ENCODE measurements at places on chromosomes 12 and 14. TPM values are rescaled to one million over a fixed set of nuclear protein-coding genes. Genes with fewer than 3 reads are reported as not detected.

DNA sequence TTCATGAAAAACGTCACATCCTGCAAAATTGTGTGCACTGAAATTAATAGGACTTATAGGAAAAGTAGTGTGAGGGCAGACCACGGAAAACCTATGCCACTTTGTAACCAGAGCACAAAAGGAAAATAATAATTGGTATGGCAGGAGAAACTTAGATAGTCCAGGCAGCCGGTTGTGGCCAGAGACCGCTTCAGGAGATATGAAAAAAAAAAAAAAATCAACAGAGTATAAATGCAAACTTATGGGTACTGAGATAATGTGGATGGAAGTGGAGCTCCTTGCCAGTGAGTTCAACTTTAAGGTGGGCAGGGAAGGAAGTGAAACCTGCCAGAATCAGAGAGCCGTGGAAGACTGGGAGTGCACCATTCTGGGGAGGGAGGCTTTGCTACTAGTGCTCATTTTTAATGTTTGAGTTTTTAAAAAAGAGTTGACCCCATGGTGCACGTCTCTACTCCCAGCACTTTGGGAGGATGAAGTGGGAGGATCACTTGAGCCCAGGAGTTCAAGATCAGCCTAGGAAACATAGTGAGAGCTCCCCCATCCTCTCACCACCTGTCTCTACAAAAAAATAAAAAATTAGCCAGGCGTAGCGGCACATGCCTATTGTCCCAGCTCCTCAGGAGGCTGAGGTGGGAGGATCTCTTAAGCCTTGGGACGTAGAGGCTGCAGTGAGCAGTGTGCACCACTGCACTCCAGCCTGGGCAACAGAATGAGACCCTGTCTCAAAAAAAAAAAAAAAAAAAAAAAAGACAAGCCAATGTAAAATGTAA, 34.3 kb upstream of the METAP2 start:
- H3K4me1 ChIP-seq, result no peaks in the 10 kb centered on the region
- H3K4me3 ChIP-seq, result no peak overlapping the region
- no peak for DNase-seq
- H3K27me3 ChIP-seq, result peaks cover 4% of the 10 kb centered on the region

KRT86 gene
- 0.64 TPM for total RNA-seq

- H3K36me3 ChIP-seq, result no peaks in the 10 kb centered on the region
- no peak overlapping the region for H3K27ac ChIP-seq
- DNase-seq, result no peak
- H3K4me1 ChIP-seq, result no peaks in the 10 kb centered on the region
- no peaks in the 10 kb centered on the region for H3K27me3 ChIP-seq
These were observed 190.8 kb upstream of the TMEM132C start for GRCh38 chr12:128076188-128076587.

PLA2G1B gene
- not detected for total RNA-seq

HOXC4 gene
- total RNA-seq, result not detected

CHGA gene
- total RNA-seq, result not detected

- peaks cover 6% of the 10 kb centered on the region for H3K27me3 ChIP-seq
- H3K4me1 ChIP-seq, result peaks cover 3% of the 10 kb centered on the region
- DNase-seq, result peak; percentile 84
- no peak overlapping the region for H3K27ac ChIP-seq
- peak overlapping the region; percentile 32 for H3K4me3 ChIP-seq
- no peaks in the 10 kb centered on the region for H3K36me3 ChIP-seq
These were observed 118.4 kb upstream of the EVL start for GRCh38 chr14:99946652-99947489.

GRCh38 chr14:105068818-105069217, 3.6 kb upstream of the GPR132 start:
- H3K27ac ChIP-seq, result peak overlapping the region; percentile 0
- peaks cover 45% of the 10 kb centered on the region for H3K4me1 ChIP-seq
- H3K4me3 ChIP-seq, result no peak overlapping the region
- H3K27me3 ChIP-seq, result peaks cover 6% of the 10 kb centered on the region

DNA sequence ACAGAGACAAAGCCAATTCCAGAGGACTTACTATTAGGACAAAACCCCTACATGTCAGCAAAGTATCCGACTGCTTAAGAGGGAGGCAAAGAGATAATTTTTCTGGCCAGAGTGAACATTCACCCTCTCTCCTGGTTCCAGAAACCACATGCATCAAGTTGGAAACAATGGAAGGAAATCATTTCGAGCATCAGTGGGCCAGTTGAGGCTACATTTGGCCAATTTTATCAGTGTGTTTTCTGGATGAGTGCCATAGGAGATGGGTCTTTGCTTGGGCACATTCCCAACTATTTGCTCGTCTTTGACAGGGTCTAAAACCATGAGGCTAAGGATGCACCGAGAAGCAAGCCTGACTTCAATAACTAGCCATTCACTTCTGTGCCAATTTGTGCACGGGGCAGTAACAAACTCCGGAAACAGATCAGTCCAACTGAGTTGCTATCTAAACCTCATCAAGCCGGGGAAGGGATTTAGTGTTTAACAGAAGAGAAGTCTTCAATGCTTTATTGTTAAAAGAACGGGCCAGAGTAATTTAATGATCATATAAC, 17.4 kb downstream of the EGLN3 start:
- H3K4me1 ChIP-seq, result peaks cover 29% of the 10 kb centered on the region
- H3K27me3 ChIP-seq, result peaks cover 4% of the 10 kb centered on the region
- peaks cover 53% of the 10 kb centered on the region for H3K36me3 ChIP-seq
- no peak overlapping the region for H3K27ac ChIP-seq
- no peak overlapping the region for H3K4me3 ChIP-seq

- H3K27me3 ChIP-seq, result no peaks in the 10 kb centered on the region
- H3K4me3 ChIP-seq, result no peak overlapping the region
- H3K27ac ChIP-seq, result no peak overlapping the region
These were observed 95.7 kb downstream of the PPP2R5C start for GRCh38 chr14:101857226-101857625.

GRCh38 chr14:104898870-104899510, 25.7 kb upstream of the PLD4 start:
- H3K4me1 ChIP-seq, result peaks cover 3% of the 10 kb centered on the region
- no peak for DNase-seq
- H3K27ac ChIP-seq, result no peak overlapping the region
- H3K36me3 ChIP-seq, result no peaks in the 10 kb centered on the region
- peaks cover 14% of the 10 kb centered on the region for H3K27me3 ChIP-seq

DNA sequence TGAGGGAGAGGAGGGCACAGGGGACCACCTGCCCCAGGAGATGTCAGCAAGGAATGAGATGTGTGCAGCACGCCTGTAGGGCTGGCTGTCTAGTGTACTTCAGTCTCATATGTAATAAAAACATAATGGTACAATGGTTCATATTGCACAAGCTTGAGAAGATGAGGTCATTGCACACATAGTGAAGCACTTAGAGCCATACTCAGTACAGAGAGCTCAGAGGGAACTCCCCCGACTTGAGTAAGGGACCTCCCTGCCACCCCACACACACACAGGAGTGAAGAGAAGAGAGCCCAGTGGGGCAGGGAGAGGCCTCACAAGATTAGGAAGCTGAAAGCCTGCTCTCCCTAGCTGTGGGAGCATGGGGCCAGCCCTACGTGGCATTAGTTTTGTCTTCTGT, 61.5 kb downstream of the SLC6A12 start:
- H3K27me3 ChIP-seq, result no peaks in the 10 kb centered on the region
- no peaks in the 10 kb centered on the region for H3K4me1 ChIP-seq
- DNase-seq, result no peak
- H3K36me3 ChIP-seq, result no peaks in the 10 kb centered on the region
- H3K27ac ChIP-seq, result no peak overlapping the region

DNA sequence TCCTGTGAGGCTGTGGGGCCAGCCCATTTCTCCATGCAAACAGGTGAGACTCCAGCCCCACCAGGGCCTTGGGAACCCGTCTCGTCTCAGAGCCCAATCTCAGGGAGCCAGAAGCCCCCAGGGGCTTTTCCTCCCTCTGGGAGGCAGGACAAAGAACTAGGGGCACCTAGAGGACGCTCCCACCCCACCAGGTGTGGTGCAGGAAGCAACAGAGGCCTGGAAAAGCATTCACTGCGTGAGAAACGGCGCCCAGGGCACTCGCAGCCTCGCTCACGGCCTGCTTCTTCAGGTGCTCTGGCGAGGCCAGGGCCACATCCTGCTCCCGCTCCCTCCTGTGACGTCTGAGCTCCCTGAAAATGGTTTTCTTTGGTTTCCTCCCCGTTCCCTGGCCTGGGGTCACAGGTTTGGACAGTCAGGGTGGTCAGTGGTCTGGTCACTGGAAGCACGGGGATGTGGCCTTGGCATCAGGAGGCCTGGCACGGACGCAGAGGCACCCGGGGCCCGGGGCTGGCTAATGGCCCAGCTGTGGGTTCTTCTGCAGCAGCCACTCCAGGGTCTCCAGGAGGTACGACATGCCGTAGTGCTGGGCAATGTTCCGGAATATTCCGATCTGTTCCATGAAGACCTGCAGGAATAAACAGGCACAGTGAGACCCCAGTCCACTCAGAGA, 5.7 kb downstream of the P2RX2 start:
- no peaks in the 10 kb centered on the region for H3K27me3 ChIP-seq
- H3K27ac ChIP-seq, result no peak overlapping the region
- peaks cover 3% of the 10 kb centered on the region for H3K4me1 ChIP-seq
- no peak for DNase-seq
- H3K4me3 ChIP-seq, result no peak overlapping the region
- peaks cover 18% of the 10 kb centered on the region for H3K36me3 ChIP-seq

GRCh38 chr14:24816011-24816928, 182.3 kb upstream of the GZMB start:
- H3K27ac ChIP-seq, result no peak overlapping the region
- no peaks in the 10 kb centered on the region for H3K36me3 ChIP-seq
- H3K4me3 ChIP-seq, result no peak overlapping the region
- no peak for DNase-seq
- no peaks in the 10 kb centered on the region for H3K27me3 ChIP-seq

DNA sequence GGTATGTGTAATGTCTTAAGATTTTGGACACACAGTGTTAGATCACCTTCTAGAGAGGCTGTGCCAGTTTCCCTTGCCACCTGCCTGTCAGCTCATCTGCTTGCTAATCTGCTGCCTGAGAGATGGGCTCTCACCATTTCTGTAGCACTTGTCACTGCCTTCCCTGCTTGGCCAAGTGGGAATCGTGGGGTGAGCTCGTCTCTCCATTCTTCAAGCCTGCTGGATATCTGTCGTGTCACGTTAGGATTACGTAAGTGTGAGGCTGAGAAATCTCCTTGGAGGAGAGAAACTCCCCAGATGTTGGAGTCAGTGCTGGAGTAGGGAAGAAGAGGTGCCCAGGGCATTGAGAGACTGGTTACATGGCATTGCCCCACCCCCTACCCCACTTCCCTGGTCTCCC, 8.6 kb upstream of the RPH3A start:
- DNase-seq, result no peak
- H3K27ac ChIP-seq, result no peak overlapping the region
- no peaks in the 10 kb centered on the region for H3K27me3 ChIP-seq
- no peak overlapping the region for H3K4me3 ChIP-seq
- H3K4me1 ChIP-seq, result no peaks in the 10 kb centered on the region
- H3K36me3 ChIP-seq, result no peaks in the 10 kb centered on the region

DBX2 gene
- not detected for total RNA-seq

- H3K4me3 ChIP-seq, result no peak overlapping the region
- H3K27me3 ChIP-seq, result peaks cover 21% of the 10 kb centered on the region
- H3K4me1 ChIP-seq, result no peaks in the 10 kb centered on the region
- no peak overlapping the region for H3K27ac ChIP-seq
- no peaks in the 10 kb centered on the region for H3K36me3 ChIP-seq
- no peak for DNase-seq
These were observed 5.1 kb upstream of the TUNAR start for GRCh38 chr14:95871531-95871930.

OAS2 gene
- total RNA-seq, result 111 TPM

DNA sequence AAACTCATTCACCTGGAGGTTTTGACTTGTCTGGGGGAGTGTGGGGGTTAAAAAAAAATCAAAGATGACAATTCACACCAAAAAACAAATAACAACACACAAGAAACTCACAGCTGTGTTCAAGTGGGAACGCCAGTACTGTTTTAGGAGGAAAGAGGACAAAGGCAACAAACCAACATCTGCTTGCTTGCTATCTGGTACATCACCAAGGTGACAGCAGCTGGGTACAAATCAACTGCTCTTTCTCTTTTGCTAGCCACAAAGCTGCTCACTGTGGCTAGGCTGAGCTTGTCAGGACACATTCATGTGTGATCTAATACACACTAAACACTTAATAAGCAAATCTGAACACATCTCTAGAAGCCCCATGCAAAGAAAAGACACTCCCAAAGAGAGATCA, 128.0 kb upstream of the RAP1B start:
- H3K36me3 ChIP-seq, result peaks cover 11% of the 10 kb centered on the region
- peak overlapping the region; percentile 46 for H3K4me3 ChIP-seq
- DNase-seq, result peak; percentile 84
- peaks cover 34% of the 10 kb centered on the region for H3K4me1 ChIP-seq
- H3K27me3 ChIP-seq, result no peaks in the 10 kb centered on the region

- peaks cover 9% of the 10 kb centered on the region for H3K4me1 ChIP-seq
- peak; percentile 68 for DNase-seq
- no peaks in the 10 kb centered on the region for H3K36me3 ChIP-seq
- H3K4me3 ChIP-seq, result peak overlapping the region; percentile 25
- H3K27ac ChIP-seq, result no peak overlapping the region
- H3K27me3 ChIP-seq, result peaks cover 4% of the 10 kb centered on the region
These were observed 113.0 kb downstream of the SEC23A start for GRCh38 chr14:38989922-38990546.

DNA sequence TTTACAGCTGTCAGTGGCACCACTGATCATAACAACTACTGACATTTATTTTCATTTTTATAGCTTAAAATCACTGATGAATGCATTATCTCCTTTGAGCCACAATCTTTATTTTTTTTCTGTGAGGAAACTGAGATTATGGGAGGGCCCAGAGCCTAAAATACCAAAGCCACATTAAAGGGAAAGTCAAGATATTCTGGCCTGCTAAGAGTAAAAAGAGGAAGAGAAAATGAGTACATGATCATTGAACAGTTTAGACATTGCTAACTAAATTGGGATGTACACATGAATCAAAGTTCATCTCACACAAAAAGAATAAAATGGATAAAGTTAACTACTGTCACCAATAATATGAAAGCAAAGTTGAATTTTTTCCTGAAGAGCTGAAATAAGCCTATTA, 170.5 kb upstream of the GARIN2 start:
- H3K27me3 ChIP-seq, result no peaks in the 10 kb centered on the region
- H3K4me3 ChIP-seq, result no peak overlapping the region
- H3K27ac ChIP-seq, result no peak overlapping the region
- no peaks in the 10 kb centered on the region for H3K36me3 ChIP-seq
- no peaks in the 10 kb centered on the region for H3K4me1 ChIP-seq
- DNase-seq, result no peak

GRCh38 chr12:28446031-28446430, 255.8 kb downstream of the CCDC91 start:
- no peaks in the 10 kb centered on the region for H3K27me3 ChIP-seq
- no peak overlapping the region for H3K27ac ChIP-seq
- no peaks in the 10 kb centered on the region for H3K36me3 ChIP-seq
- no peaks in the 10 kb centered on the region for H3K4me1 ChIP-seq
- no peak overlapping the region for H3K4me3 ChIP-seq

DNA sequence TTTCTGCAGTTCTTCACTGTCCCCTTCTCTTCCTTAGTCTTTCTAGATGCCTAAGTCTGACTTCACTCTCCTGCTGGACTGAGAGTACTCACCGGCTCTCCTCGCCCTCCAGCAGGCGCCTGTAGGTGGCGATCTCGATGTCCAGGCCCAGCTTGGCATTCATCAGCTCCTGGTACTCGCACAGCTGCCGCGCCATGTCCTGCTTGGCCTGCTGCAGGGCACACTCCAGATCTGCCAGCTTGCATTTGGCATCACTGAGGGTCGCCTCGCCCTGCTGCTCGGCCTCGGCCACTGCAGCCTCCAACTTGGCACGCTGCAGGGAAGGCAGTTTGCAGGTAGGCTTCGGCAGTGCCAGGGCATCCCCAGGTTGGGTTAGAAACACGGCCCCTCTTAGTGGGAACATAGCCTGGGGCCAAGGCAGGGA, 5.2 kb downstream of the KRT84 start:
- peak; percentile 67 for DNase-seq
- H3K4me1 ChIP-seq, result peaks cover 8% of the 10 kb centered on the region
- no peak overlapping the region for H3K4me3 ChIP-seq
- no peaks in the 10 kb centered on the region for H3K36me3 ChIP-seq

Data from activated CD4-positive, alpha-beta T cell treated with anti-CD3 and anti-CD28 coated beads, Interleukin-2, amount 10 ng/mL, durations not matched to agents 24 days and 14 days (primary cell).